ENCODE measurements at places on chromosomes 6 and 20.
A peak's percentile ranks its signal among the peaks of the same experiment; 100 is the strongest.

- DNase-seq, result peak; percentile 59
These were observed 38.9 kb downstream of the OR2B2 start for GRCh38 chr6:27873021-27873940.

DNA sequence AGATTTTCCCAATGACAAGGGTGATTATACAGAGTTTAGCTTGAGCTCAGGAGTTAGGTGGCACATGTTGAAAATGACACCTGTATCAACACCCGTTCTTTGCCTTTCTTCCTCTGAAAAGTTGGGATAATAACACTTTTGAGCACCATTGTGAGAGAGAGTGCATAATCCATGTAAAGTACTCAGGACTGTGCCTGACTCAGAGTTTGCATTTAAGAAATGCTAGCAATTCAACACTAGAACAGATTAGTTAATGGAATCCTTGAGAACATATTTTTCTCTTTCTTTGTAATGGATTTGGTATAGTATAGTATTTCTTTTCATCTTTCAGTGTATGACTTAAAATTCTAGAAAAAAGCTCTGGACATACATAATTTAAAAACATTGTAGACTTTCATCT is 449.2 kb downstream of the GJA1 start:
- no peak for DNase-seq

DNA sequence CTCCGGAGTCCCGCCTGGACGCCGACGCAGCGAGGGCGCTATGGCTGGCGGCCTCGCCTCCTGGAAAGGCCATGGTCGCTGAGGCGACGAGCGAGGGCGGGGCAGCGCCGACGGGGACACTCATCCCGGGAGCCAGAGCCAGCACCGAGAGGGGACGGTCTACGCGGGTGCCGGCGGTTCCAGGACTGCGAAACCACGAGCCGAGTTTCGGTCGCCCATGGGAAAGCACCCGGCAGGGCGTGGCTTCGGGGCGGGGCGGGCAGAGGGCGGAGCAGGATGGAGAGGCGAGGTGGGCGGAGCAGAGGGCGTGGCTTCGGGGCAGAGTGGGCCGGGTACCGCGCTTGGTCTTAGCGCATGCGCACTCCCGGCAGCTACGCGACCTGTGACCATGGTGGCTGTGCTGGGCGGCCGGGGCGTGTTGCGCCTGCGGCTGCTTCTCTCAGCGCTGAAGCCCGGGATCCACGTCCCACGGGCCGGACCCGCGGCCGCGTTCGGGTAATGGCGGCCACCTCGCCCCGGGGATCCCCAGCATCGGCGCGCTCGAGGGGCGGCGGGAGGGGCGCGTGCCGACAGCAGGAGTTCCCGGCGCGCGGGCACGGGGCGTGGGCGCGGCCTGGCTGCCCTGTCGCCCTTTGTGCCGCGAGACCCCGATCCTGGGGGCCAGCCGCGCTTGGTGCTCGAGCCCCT is at the start of gene BPHL:
Gene BPHL, plus strand, starts transcription at position 359 of the 687 bp plus-strand sequence. Its CDS starts 30 bp downstream, at position 389.
- peak; percentile 95 for DNase-seq

DNA sequence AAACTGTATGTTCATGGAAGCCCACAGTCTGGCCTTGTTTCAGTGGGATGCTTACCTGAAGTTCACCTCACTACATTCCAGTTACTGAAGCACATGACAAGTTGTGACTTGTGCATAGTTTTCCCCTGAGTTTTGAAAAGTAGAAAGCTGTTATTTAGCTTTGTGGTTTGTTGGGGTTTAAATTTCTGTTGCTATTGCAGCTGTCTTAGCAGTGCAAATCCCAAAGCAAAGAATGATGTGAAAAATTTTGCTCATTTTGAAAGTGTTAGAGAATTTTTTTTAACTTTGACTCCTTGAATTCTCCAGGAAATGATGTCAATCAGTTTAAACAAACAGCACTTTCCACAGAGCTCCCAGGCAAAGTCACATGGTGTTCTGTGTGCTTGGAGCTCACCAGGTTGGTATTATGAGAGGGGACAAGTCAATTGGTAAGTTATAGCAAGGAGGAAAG is 268.4 kb downstream of the ADGRG6 start:
- DNase-seq, result no peak

- no peak for DNase-seq
These were observed 16.3 kb downstream of the PTPN1 start for GRCh38 chr20:50526403-50526989.

DNA sequence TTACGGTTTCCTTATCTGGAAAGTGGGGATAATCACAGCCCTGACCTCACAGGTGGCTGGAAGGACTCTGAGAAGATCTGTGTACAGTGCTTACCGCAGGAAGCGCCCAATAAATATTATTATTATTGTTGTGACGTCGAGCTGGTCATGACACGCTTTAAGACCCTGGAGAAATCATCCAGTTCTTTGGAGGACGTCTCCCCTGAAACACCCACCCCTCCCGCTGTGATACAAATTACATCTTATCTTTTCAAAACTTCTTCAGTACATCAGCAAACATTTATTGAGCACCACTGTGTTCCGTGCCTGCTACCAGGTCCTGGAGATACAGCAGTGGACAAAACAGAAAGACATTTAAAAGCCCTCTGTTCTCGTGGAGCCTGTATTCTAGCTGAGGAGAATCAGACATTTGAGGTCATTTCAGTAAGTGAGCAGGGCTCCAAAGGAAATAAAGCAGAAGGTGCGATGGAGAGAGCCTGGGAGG is 118.7 kb downstream of the CEBPB start:
- DNase-seq, result no peak

DNA sequence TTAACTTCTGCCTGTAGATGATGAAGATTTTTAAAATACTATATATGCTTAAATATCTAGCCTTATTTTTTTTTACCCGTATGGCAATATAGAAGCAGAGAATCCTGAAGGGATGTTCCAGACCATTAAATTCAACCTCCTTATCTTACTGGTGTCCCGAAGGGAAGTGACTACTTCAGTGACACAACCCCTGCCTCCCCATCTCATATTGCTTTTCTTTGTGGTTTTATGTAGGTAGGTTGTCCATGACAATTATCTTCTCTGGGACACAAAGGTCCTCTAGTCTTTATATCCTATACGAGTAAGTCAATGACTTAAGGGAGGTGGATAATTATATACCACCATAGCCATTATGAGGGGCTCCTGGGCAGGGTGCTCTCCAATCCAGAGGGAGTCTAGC is 57.4 kb upstream of the EMILIN3 start:
- DNase-seq, result no peak

- no peak for DNase-seq
These were observed 27.8 kb downstream of the SERPINB6 start for GRCh38 chr6:2943564-2943955.
